Effector memory CD4-positive, alpha-beta T cell (primary cell): ENCODE measurements at places on chromosomes 5 and 9.

DNA sequence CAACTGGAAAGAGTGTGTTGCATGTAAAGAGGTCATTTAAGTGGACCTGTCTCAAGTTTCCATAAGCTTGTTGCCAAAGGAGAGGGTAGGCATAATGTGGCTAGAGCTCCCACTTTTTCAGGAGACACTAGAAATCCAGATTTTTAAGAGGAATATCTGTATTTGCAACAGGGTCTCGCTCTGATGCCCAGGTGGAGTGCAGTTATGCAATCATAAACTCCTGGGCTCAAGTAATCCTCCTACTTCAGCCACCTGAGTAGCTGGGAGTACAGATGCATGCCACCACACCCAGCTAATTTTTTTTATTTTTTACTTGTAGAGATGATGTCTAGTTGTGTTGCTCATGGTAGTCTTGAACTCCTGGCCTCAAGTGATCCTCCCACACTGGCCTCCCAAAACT is 183.5 kb downstream of the NIPBL start:
- no peak for DNase-seq

DNA sequence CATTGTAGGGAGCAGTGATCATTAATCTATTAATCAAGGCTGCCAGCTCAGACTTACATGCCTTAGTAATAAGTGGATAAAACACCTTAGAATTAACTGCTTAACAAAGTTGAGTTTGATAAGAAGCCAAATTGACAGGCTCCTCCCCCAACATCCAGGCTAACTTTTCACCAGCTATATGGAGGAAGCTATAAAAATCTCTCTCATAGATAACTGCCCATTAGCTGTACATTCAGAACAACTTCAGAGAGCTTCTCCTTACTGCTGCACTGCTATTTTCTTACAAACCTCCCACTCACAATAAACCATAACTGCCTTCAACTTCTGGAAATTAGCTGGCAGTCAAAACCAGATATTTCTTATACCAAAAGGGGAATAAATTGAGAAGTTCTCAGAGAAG is 364.1 kb downstream of the PRELID2 start:
- DNase-seq = no peak

DNA sequence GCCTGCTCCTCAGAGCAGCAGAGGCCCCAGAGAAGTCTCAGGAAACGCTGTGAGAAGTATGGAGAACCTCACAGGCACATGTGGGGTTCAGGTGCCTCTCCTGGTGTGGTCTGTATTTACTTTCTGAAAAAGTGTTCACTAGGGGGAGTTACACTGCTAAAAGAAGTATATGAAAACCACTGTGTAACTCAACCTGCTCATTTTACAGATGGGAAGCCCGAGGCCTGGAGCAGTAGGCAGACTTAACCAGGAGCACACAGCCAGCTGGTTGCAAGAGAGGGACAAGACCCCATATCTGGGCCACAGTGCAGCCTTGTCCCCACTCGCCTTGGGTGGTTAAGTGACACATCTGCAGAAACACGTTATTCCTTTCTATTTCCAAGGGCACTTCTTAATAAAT is 112.8 kb upstream of the SAP30L start:
- DNase-seq = no peak

DNA sequence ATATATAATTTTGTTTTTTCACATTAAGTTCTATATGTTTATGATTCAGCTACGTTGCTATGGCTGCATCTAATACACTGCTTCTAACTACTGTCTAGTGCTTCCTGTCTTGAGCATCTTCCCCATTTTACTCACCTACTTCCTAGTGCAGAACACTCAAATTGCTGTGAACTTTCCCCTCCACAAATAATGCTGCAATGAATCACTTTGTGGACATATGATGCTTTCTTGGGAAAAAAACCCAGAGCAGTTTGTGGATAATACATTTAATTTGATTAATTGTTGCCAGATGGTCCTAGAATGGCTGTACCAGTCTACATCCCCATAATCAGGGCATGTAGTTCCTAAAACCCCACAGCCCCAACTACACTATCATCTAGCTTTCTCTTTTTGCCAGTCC is 18.5 kb downstream of the CD180 start:
- DNase-seq = no peak

DNA sequence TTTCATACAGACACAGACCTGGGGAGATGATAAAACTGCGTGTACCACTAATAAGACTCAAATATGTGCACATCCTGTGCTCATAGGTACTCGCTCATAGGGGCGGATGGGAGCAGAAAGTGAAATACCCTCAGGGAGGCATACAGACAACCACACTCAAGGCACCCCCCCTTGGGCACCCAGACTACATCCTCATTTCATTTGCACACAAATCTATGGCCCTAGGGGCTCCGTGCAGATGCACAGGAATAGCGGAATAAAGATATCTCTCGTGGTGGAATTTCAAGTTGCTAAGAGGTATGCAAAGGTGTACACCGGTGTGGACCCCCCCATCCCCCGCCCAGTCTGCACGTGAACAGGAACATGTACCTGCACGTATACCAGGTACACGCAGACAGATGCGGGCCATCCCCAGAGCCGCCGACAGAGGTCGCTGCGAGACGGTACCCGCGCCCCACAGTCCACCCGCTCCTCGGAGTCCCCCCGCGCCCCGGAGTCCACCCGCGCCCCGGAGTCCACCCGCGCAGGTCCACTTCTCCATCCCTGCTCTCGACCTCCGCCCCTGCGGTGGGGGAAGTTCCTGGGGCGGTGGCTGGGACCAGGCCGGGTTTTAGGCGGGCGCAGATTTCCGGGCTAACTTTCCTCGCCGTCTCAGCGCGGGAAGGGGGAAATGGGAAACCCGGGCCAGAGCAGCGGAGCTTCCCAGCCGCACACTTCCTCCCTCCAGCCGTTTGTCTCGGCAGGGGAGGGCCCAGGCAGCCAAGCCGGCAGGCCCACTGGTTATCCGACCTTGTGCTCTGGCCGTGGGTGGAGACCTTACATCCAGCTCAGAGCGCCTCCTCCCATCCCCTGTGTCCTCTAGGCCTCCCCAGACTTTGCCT is 1.0 kb upstream of the IL12B start:
- peak; percentile 57 for DNase-seq
